ENCODE measurements at places on chromosomes 3 and 15.

GRCh38 chr3:193776626-193777358 lies 183.8 kb downstream of the OPA1 start:
- no peak for DNase-seq

DNA sequence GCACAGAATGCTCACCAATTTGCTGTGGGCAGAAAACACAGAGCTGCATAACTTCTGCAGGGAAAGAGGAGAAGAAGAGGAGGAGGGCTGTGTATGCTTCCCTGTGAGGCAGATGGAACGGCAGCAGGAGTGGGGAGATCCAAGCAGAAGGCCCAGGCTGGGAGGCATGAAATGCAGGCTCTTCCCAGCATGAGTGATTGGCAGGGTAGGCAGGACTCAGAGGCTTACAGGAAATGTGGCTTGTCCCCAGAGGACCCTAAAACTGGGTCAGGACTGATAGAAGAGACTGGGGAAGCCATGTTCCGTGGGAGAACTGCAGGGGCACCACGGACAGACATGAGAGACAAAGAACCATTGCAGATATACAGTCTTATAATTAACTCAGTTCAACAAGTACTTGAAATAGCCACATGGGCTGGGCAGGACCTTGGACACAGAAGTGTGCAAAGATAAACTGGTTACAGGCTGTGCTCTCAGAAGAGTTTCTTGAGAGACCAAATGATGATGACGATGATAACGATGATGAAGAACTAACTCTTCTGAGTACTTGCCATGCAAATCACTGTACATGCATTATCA lies 286.9 kb downstream of the EPHB1 start:
- DNase-seq: no peak

GRCh38 chr3:65676580-65676979 lies 362.1 kb downstream of the MAGI1 start:
- no peak for DNase-seq

DNA sequence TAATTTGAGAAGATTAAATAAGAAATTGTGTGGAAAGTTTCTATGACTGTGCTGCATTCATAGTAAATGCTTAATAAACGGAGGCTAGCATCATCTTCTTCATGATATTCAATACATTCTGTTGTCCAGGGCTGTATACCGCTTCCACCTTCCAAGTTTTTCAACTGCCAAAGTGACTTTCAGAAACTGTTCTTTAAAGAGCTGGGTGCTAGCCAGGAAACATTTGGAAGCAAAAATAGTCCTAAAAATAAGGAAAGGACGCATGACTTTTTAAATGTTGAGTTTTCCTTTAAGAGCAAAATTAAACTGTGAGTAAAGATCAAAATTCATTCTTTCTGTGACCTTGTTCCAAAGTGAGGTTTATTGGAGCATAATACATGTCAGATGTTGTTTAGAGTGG lies 9.4 kb upstream of the ERC2 start:
- no peak for DNase-seq

GRCh38 chr15:84773716-84774115 lies 25.3 kb downstream of the ZNF592 start:
- no peak for DNase-seq

DNA sequence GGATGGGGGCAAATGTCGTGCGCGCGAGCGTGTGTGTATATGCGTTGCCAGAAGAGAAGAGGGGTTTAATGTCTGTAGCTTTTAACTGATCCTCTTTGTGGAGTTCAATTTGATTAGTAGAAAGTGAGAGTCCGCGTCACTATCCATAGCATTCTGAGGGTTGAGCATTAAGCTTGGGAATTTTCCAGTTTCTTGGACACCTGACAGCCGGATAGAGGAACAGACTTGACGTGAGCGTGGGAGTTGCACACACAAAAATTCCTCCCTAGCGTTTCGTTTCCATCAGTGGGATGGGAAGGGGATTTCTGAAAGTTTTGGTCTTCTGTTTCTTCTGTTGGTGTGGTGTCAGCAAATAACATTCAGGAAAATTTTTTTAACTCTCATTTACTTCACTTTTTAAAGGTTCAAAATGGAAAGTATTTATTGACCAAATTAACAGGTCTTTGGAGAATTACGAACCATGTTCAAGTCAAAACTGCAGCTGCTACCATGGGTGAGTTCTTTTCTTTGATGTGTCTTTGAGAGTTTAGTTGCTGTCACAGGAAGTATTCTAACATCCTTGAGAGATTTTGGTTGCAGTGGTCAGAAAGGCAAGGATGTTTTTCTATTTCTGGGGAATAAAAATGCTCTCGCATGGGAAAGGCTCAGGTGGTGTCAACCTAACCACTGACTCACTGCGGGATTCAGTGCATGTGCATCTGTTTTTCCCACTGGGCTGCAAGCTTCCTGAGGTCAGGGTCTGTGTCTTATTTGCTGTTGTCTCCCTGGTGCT lies 841 bp downstream of the POGLUT1 start:
- DNase-seq: peak; percentile 12

- no peak for DNase-seq
Observed at GRCh38 chr15:41790169-41790568, 15.9 kb downstream of the MAPKBP1 start.
